ENCODE measurements at places on chromosomes 3 and 15. TPM values are rescaled to one million over a fixed set of nuclear protein-coding genes. Genes with fewer than 3 reads are reported as not detected.

LAMB2 gene
- 1.2 TPM for total RNA-seq

SEMA3F gene
- total RNA-seq: not detected

SIDT1 gene
- total RNA-seq: 48.3 TPM

GOLGA8S gene
- total RNA-seq: 1.3 TPM

RETNLB gene
- total RNA-seq: not detected

SKOR1 gene
- total RNA-seq: 0.71 TPM

FURIN gene
- total RNA-seq: 62.2 TPM
